ENCODE measurements at places on chromosomes 5 and 9. TPM values are rescaled to one million over a fixed set of nuclear protein-coding genes. Genes with fewer than 3 reads are reported as not detected.

- peaks cover 6% of the 10 kb centered on the region for H3K27me3 ChIP-seq
- H3K4me3 ChIP-seq, result no peak overlapping the region
- no peaks in the 10 kb centered on the region for H3K36me3 ChIP-seq
- H3K4me1 ChIP-seq, result no peaks in the 10 kb centered on the region
- no peak overlapping the region for H3K27ac ChIP-seq
These were observed 114.4 kb downstream of the ANKRD18B start for GRCh38 chr9:33638391-33638915.

PAEP gene
- total RNA-seq, result not detected

ARL14EPL gene
- not detected for total RNA-seq

DNA sequence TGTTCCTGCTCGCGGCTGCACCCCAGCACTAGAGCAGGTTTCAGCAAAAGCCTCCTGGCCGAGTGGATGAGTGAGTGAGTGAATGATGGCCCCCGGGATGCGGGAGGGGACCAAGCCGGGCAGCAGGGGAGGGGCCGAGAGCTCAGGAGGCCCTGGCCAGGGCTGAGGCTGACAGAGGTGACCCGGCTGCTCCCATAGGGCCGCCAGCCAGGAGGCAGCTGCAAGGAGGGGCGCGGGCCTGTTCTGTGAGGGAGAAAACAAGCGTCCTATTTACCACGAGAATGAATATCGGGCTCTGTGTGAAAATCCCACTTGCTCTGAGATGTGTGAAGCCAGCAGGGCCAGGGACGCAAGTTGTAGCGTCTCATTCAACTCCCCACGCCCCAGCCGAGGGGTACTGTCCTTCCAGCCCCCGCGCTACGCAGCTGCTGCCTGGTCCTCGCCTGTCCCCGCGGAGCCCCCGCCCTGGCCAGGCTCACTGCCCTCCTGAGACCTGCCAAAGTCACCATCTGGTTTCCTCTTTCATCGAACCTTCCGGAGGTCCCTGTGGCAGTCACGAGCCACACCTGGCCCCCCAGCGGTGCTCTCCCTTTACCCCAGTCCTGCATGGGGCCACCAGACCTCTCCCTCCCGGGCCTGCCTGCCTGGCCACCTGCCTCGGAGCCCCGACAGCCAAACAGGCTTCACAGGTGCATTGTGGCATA, 38.8 kb downstream of the RASGEF1C start:
- no peak overlapping the region for H3K4me3 ChIP-seq
- H3K27ac ChIP-seq, result no peak overlapping the region
- peak; percentile 14 for DNase-seq
- H3K27me3 ChIP-seq, result no peaks in the 10 kb centered on the region

SREK1IP1 gene
- total RNA-seq, result 13.0 TPM

GRCh38 chr5:153998768-153999167, 39.9 kb downstream of the FAM114A2 start:
- H3K4me1 ChIP-seq, result no peaks in the 10 kb centered on the region
- no peak overlapping the region for H3K27ac ChIP-seq
- H3K36me3 ChIP-seq, result peaks cover 15% of the 10 kb centered on the region
- no peak for DNase-seq
- H3K4me3 ChIP-seq, result no peak overlapping the region
- H3K27me3 ChIP-seq, result no peaks in the 10 kb centered on the region

- no peak overlapping the region for H3K27ac ChIP-seq
- H3K4me3 ChIP-seq, result no peak overlapping the region
- DNase-seq, result no peak
- H3K36me3 ChIP-seq, result peaks cover 4% of the 10 kb centered on the region
- no peaks in the 10 kb centered on the region for H3K4me1 ChIP-seq
These were observed 2.4 kb downstream of the BBLN start for GRCh38 chr9:128162215-128163026.

DNA sequence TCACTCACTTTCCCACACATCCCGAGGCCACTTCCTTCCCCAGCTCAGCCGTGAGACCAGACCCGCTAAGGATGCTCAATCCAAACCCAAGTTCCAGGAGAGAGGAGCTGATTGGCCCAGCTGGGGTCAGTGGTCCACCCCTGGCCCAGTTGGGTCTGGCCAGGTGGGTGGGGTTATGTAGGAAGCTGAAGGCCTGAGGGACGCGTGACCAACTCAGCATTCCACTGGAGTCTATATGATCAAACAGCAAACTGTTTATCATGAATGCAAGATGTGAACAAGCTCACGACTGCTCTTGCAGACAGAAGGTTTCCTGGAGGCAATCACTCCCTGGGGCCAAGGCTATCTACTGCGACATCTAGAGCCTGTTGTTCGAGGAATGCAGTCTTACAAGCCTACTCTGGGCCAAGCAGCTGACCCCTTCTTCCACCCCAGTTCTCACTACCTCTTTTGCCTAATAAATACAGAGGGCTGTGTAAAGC, 4.9 kb upstream of the RAPGEF1 start:
- no peaks in the 10 kb centered on the region for H3K27me3 ChIP-seq
- no peaks in the 10 kb centered on the region for H3K4me1 ChIP-seq
- no peaks in the 10 kb centered on the region for H3K36me3 ChIP-seq
- H3K27ac ChIP-seq, result peak overlapping the region; percentile 86
- H3K4me3 ChIP-seq, result no peak overlapping the region
- DNase-seq, result no peak

- H3K27ac ChIP-seq, result peak overlapping the region; percentile 78
- DNase-seq, result peak; percentile 70
- no peaks in the 10 kb centered on the region for H3K36me3 ChIP-seq
- H3K4me1 ChIP-seq, result peaks cover 13% of the 10 kb centered on the region
- no peaks in the 10 kb centered on the region for H3K27me3 ChIP-seq
These were observed 3.9 kb upstream of the NKD2 start for GRCh38 chr5:1004461-1005248.

NUTM2F gene
- total RNA-seq, result not detected

GRCh38 chr9:125910286-125910685, 163.1 kb downstream of the PBX3 start:
- H3K27me3 ChIP-seq, result no peaks in the 10 kb centered on the region
- H3K4me3 ChIP-seq, result no peak overlapping the region
- no peaks in the 10 kb centered on the region for H3K4me1 ChIP-seq
- DNase-seq, result no peak
- no peak overlapping the region for H3K27ac ChIP-seq

IL4 gene
- not detected for total RNA-seq

C9orf50 gene
- not detected for total RNA-seq

DNA sequence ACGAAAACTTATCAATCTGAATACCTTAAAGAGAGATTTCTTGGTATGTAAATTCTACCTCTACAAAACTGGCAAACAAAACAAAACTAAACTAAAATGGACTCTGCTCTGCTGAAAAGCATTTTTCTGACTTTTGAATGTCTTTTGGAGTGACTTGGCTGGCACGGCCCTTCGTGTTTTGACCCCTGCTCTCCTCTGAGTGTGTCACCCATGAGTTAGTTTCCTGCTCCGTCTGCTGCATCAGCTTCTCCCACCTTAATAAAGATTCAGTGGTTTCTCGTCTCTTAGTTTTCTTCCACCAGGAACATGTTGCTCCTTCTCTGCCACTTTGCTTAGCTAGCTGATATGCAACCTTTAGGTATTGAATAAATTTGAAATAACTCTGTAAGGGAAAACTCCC, 1084.0 kb upstream of the CDH18 start:
- H3K27ac ChIP-seq, result no peak overlapping the region
- no peak overlapping the region for H3K4me3 ChIP-seq
- no peaks in the 10 kb centered on the region for H3K36me3 ChIP-seq
- no peaks in the 10 kb centered on the region for H3K27me3 ChIP-seq
- no peaks in the 10 kb centered on the region for H3K4me1 ChIP-seq

DNA sequence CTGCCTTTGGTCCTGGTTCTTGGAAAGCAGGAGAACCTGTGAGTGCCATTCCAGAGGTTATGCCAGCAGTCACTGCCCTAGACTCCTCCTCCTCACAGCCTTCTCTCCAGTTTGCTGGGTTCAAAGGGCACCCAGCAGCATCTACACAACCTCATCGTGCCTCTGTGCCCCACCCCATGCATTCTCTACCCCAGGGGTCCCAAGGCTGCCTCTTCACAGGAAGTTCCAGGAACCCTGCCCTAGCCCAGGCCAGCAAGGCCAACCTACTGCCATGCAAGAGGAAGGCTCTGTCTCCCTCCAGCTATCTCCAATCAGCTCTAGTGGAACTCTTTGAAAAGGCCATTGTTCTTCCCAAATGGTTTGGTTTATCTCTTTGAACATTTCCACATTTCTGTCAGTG, 21.2 kb downstream of the ENC1 start:
- H3K4me3 ChIP-seq, result no peak overlapping the region
- no peaks in the 10 kb centered on the region for H3K4me1 ChIP-seq

DNAH5 gene
- total RNA-seq, result 14.4 TPM

- no peak for DNase-seq
- no peak overlapping the region for H3K27ac ChIP-seq
- no peaks in the 10 kb centered on the region for H3K27me3 ChIP-seq
- no peak overlapping the region for H3K4me3 ChIP-seq
- H3K36me3 ChIP-seq, result no peaks in the 10 kb centered on the region
- H3K4me1 ChIP-seq, result no peaks in the 10 kb centered on the region
These were observed 17.0 kb downstream of the CTSL start for GRCh38 chr9:87742813-87743428.

PTGS1 gene
- 2.6 TPM for total RNA-seq

GRCh38 chr5:118557251-118557661, 431.1 kb downstream of the DTWD2 start:
- no peaks in the 10 kb centered on the region for H3K36me3 ChIP-seq
- no peaks in the 10 kb centered on the region for H3K4me1 ChIP-seq
- DNase-seq, result no peak
- peak overlapping the region; percentile 40 for H3K27ac ChIP-seq

OR1J2 gene
- not detected for total RNA-seq

DNA sequence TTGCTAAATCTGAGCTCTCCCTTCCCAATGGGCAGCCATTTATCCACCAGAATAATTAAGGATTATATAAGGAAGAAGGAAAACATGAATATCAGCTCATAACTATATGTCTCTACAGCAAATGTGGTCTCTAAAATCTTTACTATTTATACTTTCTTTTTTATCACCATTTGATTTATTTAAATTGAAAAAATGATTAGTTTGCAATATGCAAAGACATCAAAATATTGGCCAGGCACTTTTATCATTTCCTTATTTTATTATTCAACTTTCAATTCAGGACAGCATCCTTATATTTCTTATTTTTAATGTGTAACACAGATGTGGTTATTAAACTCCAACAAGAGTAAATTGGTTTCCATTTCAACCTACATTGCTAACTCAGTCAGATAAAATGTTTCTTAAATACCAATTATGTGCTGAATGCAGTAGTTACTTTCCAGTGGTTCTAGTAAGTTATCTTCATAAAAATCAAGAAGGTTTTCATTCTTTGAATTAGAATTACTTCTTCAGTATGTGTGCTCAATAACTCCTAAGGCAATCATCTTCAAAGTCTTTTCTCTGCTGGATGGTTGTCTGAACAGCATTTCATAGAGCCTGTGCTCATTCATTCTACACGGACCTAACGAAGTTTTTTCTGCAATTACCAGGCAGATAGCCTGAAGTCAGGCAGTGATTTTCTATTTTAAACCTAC, 1148.0 kb downstream of the CDH12 start:
- H3K36me3 ChIP-seq, result no peaks in the 10 kb centered on the region
- DNase-seq, result no peak
- no peaks in the 10 kb centered on the region for H3K27me3 ChIP-seq

NPM1 gene
- total RNA-seq, result 669 TPM

DNA sequence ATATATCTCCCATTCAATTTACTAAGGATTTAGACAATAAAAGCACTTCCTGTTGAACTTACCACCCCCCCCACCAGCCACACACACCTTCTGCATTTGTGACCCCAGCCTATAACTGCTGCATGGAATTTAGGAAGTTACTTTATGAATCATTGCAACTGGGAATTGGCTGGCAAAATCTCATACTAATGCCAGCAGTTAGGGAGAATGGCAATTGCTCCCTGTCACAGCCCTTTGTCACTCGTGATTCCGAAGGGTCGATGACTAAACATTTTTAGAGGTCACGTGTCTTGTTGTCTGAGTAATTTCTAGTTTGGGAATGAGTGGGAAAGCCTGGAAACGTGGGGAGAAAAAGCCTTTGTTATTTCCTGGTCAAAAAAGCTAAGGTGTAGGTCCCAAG, 46.6 kb upstream of the PCA3 start:
- H3K36me3 ChIP-seq, result no peaks in the 10 kb centered on the region
- no peaks in the 10 kb centered on the region for H3K27me3 ChIP-seq
- H3K4me3 ChIP-seq, result no peak overlapping the region
- no peaks in the 10 kb centered on the region for H3K4me1 ChIP-seq
- no peak for DNase-seq
- H3K27ac ChIP-seq, result no peak overlapping the region

RGS14 gene
- total RNA-seq, result 9.0 TPM

DNA sequence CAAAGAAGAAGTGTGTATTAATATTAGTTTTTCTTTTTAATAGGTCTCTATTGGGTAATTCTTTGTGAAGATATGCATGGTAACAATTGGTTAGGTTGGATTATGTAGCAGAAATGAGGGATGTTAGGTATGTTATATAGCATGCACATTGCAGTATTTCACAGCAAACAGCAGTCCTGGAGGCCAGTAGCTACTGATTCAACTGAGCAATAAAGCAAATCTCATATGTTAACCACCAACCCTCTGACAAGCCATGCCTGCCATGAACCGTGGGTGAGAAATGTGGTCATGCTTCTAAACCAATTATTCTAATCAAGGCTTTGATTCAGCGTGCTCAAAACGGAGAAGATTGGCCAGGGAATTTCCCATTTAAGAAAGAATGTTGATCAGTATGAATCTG, 313.0 kb upstream of the CDH6 start:
- no peaks in the 10 kb centered on the region for H3K27me3 ChIP-seq
- H3K4me3 ChIP-seq, result no peak overlapping the region
- no peaks in the 10 kb centered on the region for H3K36me3 ChIP-seq
- H3K27ac ChIP-seq, result no peak overlapping the region
- H3K4me1 ChIP-seq, result no peaks in the 10 kb centered on the region

GRCh38 chr5:67897431-67897830, 318.1 kb upstream of the PIK3R1 start:
- no peaks in the 10 kb centered on the region for H3K36me3 ChIP-seq
- peak; percentile 30 for DNase-seq
- H3K27ac ChIP-seq, result peak overlapping the region; percentile 79
- no peaks in the 10 kb centered on the region for H3K27me3 ChIP-seq
- no peak overlapping the region for H3K4me3 ChIP-seq

- DNase-seq, result no peak
- H3K4me1 ChIP-seq, result no peaks in the 10 kb centered on the region
- H3K36me3 ChIP-seq, result no peaks in the 10 kb centered on the region
- no peak overlapping the region for H3K4me3 ChIP-seq
- no peaks in the 10 kb centered on the region for H3K27me3 ChIP-seq
These were observed 60.9 kb upstream of the RPL26L1 start for GRCh38 chr5:172898218-172898842.

CDKN2A gene
- total RNA-seq, result 19.3 TPM

DNA sequence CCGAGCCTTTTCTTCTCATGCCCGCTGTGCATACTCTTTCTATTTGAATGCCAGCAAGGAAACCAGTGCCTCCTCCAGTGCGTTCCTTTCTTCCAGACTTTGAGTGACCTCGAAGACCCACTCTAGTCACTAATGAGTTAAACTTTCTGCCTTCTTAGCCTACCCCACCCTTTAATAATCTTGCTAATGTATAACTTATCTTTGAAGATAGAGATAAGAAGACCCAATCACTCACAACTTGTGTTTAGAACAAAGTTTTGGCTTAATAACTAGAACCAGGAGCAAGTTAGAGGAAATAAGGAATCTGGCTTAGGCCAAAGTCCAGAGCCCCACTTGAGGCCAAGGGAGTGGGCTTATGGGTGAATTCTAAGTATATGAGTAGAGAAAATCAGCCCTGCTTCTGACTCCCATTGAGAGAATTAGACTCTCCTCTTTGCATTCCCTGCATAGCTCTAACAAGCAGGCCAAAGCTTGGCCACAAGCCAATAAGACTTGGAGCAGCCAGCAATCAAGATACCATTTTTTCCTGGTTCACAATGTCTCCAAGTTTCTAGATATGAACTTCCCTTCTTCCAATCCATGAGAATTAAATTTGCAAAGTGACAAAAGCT, 181.5 kb upstream of the PIK3R1 start:
- H3K36me3 ChIP-seq, result no peaks in the 10 kb centered on the region
- H3K27ac ChIP-seq, result no peak overlapping the region
- no peaks in the 10 kb centered on the region for H3K27me3 ChIP-seq
- H3K4me3 ChIP-seq, result no peak overlapping the region
- no peaks in the 10 kb centered on the region for H3K4me1 ChIP-seq

FRMD3 gene
- total RNA-seq, result 14.1 TPM
